ENCODE measurements at places on chromosomes 3 and 15.

DNA sequence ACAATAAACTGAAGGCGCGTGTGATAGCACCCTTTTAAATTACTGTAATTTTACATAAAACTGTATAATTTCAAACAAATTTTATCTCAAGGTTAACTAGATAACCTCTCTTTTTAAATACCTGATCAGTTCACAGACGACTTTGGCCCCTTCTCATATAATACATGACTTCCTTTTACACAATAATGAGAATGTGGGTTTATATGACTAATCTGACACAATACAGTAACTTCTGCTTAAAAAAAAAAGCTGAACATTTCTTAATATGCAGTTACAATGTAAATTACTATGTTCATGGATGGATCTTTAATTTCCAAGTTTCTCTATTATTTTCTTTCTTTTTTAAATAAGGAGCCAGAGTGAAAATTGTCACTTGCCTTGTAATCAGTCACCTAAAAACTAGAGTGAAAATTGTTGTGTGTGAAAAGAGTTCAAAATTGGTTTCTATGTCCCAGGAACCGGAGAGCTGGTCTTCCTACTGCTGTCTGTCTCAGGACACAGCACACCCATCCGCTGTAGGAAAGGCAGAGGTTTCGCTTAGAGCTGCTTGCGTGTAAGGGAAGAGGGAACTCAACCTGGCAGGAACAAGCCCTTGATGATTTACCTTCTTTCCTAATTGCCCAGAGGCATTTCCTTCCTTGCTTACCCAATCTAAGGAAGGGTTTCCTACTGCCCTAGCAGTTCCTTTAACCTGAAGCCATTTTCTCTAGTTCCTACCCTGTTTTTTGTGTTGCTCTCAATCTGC, 33.3 kb downstream of the PLD1 start:
- no peak for DNase-seq

GRCh38 chr15:33641069-33641468, 327.2 kb upstream of the CHRM5 start:
- no peak for DNase-seq

DNA sequence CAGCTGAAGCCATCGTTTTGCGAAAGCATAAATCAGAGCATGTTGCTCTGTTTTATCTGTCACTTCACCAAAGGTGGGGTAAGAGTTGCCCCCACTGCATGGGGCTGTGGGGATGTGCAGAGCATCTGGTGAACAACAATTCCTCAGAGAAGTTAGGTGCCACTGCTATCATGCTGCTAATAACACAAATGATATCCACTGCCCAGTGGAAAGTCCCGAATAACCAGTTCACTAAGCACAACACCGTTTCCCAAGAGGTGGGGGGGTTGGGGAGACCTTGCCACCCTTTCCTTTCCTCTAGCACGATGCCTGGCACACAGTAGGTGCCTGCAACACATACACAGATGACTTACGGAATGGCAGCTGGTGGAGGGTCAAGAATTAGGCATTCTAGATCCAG, 38.6 kb downstream of the FAM3D start:
- DNase-seq: no peak

DNA sequence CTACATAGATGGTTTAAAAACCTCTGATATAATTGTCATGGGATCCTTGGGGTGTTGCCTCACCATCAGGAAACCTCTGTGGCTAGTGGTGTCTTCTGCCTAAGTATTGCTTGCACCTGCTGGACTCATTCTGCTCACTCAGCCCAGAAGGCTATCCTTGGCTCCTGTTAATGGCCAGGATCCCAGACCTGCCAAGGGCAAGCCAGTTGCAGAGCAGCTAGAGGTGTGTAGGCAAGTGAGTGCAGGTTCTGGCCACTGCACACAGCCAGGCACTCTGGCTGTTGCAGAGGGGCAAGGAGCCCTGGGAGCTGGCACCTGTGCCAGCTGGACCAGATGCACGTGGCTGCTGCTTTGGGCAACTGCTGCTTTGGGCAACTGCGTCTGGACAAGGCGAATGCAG, 1125.8 kb downstream of the SI start:
- DNase-seq: no peak

- DNase-seq: no peak
Observed at GRCh38 chr3:72538070-72538745, 310.0 kb downstream of the SHQ1 start.

DNA sequence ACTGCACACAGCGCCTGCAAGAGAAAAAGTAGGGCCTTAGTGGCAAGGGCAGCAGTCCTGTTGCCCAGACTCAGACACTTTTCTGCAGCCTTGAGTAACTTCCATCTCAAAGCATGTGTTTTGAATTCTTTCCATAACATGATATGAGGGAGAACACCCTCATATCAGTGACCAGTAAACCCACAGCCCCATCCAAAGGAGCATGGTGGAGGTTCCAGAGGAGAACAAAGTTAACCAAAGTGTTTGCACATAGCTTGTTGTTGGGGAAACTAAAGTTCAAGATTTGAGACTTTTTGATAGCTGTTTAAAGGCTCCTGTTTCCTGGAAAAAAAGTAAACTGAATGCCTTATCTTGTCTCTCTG, 74.2 kb downstream of the OCA2 start:
- no peak for DNase-seq

GRCh38 chr15:71701808-71702207, 108.5 kb upstream of the NR2E3 start:
- DNase-seq: no peak

DNA sequence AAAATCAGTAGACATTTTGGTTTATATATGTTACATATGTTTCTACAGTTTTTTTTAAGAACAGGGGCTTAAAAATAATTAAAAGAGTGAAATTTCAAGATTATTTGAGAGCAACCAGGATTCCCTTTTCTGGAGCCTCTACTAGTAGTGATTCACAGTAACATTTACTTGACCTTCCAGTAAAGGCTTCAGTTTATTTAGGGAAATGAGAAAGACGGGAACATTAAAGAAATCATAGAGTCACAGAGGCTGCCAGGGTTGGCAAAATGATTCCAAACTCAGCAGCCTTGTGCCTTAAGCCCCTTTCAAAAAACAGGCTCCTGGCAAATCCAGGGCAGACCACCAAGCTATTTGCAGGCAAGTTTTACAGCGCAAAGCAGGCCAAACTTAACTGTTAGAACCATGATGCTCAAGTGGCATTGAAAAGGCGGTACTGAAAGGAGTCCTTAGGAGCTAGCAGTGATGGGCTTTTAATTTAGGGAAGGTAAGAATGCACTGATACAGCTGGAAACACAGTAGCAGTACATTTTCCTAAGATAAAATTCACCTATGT, 201.1 kb upstream of the ADAMTS9 start:
- DNase-seq: no peak

DNA sequence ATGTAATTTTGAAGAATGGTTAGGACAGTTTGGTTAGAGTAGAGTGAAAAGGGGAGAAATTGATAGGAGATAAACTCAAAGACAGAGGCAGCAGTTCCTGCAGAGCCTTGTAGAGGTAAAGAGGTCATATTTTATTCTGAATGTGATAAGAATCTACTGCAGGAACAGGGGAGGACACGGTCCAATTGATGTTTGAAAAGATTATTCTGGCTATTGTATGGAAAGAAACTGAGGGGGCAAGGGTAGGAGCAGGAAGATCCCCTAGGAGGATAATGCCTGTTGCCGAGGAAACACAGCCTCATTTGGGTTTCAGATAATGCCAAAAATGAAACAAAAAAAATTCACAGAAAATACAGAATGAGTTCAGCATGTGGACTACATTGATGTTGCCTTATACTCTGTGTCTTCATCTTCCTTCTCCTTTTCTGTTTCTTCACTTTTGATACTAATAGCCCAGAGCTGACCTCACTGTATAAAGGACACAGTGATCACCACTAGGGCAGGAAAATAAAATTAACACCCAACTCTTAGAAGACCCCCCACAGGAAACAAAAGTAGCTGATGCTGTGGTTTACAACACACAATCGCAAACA, 454.6 kb upstream of the UBE2E2 start:
- DNase-seq: no peak

- DNase-seq: no peak
Observed at GRCh38 chr3:152334761-152335160, 66.0 kb downstream of the MBNL1 start.

- no peak for DNase-seq
Observed at GRCh38 chr3:177885063-177885462, 651.2 kb upstream of the KCNMB2 start.

- DNase-seq: no peak
Observed at GRCh38 chr15:38626443-38627050, 61.9 kb upstream of the RASGRP1 start.

GRCh38 chr3:39809181-39809994, at the start of gene MYRIP:
Gene MYRIP, plus strand, starts transcription at chr3:39809609. Its CDS starts 91,208 bp downstream, at chr3:39900817.
- peak; percentile 87 for DNase-seq

GRCh38 chr3:178628037-178628436, 91.8 kb downstream of the KCNMB2 start:
- no peak for DNase-seq

DNA sequence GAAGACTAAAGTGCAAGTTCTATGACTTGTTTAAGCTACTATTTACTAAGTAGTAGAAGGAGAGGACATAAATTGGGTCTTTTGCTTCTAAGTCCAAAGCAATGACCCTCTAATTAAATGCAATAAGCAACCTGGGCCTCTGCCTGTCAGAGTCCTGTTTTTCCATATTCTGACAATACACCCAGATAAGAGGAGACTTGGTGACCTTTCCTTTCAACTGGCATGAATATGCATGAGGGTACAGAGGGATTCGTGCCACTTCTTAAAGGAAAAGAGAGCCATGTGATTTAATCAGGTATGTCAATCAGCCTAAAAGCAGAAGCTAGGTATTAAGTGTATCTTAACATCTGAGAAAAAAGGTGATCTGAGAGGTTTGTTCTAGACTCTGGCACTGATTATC, 50.7 kb upstream of the FGF7 start:
- no peak for DNase-seq

DNA sequence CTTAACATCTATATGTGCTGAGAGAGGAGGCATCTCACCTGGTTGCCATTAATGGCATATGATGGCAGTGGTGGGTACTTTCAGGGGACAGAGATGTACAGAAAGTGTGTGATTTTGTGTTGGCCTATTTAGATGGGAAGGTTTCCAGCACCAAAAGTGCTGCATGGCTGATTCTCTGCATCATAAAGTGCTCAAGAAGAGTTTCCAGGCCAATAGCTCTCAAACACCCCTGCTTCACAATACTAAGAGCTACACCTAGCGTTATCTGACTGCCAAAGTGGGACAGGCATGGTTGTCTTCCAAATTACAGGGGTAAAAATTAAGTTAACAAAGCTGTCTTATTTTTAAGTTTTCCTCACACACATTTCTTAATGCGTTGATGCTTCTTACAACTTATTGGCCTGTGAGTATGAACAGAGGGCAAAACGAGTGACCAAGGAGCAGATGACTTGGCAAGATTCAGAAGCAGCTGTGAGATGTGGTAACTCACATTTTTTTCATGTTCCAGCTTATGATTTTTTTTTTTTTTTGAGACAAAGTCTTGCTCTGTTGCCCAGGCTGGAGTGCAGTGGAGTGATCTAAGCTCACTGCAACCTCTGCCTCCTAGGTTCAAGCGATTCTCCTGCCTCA, 41.4 kb upstream of the VEPH1 start:
- DNase-seq: no peak

GRCh38 chr3:60444898-60445437, 806.3 kb downstream of the FHIT start:
- no peak for DNase-seq

- no peak for DNase-seq
Observed at GRCh38 chr3:188663839-188664238, 507.9 kb upstream of the TPRG1 start.
